T-cell (primary cell): ENCODE measurements at places on chromosomes 2 and 18.

GRCh38 chr2:72263776-72264060 is 116.1 kb upstream of the CYP26B1 start:
- no peak for DNase-seq

DNA sequence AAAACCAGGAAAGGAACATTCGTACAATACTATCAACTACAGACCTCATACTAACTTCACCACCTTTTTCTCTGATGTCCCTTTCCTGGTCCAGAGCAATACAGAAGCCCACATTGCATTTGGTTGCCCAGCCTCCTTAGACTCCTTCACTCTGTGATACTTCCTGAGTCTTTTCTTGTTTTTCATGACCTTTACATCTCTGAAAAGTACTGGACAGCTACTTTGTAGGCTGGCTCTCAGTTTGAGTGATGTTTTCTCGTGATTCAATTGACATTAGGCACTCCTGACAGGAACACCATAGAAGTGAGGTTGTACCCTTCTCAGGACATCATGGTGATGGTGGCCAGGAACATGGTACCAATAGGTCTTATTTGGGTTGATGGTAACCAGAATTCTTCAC is 185.9 kb upstream of the SLC39A10 start:
- DNase-seq: no peak

DNA sequence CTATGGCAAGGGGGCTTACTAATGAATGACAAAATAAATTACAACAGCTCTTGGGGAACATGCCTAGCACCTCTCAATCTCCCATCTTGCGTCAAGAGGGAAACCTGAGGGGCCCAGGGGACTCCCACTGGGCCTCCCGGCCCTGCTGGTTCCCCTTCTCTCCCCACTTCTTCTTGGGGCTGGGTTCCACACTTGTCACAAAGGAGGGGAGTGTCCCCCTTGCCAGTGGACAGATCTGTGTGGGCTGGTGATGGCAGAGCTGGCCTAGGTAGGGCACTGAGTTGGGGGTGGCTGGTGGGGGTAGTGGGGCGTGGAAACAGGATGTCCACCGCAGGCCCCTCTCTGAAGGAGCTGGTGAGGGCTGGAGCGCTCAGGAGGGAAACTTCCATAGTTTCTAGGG is 184.0 kb upstream of the HAAO start:
- DNase-seq: no peak

GRCh38 chr2:121071034-121071504 is 213.9 kb downstream of the TFCP2L1 start:
- DNase-seq: no peak

GRCh38 chr2:219476652-219477151 is 22.0 kb upstream of the GMPPA start:
- no peak for DNase-seq

- DNase-seq: no peak
Observed at GRCh38 chr2:220871909-220872308, 700.2 kb downstream of the EPHA4 start.

DNA sequence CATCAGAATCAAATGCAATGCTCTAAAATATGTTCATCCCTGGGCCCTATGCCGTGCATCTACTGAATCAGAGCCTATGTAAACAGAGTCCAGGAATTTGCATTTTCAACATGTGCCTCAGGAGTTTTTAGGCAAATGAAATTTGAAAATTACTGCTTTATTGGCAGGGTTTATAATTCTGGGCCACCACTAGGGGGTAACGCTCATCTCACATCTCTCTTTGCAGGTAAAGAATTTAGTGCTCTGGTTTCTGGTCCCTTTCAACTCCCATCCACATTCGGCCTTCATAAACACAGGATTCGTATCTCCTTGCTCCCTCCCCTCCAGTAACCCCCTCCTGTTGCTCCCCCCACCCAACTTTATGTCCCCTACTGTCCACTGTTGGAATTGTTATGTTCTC is 49.3 kb downstream of the LYPD6B start:
- DNase-seq: no peak

- DNase-seq: no peak
Observed at GRCh38 chr2:185665251-185665814, 73.3 kb upstream of the FSIP2 start.

- no peak for DNase-seq
Observed at GRCh38 chr2:69494126-69494525, 56.9 kb upstream of the NFU1 start.
